Fibroblast of villous mesenchyme (primary cell): ENCODE measurements at places on chromosomes 16 and 17.
A peak's percentile ranks its signal among the peaks of the same experiment; 100 is the strongest.

DNA sequence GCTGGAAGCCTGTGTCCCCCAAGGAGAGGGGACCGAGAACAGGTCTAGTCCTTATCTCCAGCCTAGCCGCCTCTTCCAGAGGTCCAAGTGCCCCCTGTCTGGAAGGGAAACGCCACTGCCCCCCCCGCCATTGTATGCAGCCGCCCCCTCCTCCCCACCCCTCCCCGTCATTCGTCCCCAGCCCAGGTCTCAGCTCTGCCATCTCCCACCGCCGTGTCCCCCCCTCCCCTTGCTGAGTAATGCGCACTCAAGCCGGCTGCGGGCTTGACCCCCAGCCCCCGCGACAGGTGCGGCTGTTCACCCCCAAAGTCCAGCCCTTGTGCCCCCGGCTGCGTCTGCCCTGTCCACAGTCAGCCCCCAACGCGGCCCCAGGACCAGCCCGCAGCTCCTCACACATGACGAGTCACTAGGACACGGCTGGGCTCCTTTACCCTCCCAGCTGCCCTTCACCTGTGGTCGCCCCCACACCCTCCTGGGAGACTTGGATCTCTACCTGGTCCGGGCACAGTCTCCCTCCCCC is 622 bp downstream of the GPRC5B start:
- no peak for DNase-seq

DNA sequence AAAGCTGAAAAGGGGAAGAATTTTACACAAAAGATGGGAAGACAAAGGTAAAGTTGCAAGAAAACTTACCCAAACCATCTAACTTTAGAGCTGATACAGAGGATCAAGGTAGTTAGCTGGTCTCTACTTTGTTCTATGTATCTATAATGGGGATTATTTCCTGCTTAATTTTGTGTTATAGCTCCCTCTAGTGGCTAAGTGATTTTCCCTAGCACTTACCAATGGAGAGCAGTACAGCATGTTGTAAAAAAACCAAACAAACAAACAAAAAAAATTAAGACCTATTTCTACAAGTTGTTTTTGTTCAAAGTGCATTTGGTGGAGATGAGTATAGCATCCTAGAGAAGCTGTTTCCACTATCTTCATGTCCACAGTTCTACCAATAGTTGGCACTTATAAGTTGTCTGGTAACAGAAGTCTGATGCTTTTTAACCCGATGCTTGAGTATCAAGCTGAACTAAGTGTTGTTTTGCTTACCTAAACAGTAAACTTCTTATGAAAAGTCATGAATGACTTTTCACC is 7.5 kb downstream of the SRSF1 start:
- peak; percentile 87 for DNase-seq

- DNase-seq = no peak
Observed at GRCh38 chr17:39812466-39812865, 51.6 kb downstream of the IKZF3 start.

DNA sequence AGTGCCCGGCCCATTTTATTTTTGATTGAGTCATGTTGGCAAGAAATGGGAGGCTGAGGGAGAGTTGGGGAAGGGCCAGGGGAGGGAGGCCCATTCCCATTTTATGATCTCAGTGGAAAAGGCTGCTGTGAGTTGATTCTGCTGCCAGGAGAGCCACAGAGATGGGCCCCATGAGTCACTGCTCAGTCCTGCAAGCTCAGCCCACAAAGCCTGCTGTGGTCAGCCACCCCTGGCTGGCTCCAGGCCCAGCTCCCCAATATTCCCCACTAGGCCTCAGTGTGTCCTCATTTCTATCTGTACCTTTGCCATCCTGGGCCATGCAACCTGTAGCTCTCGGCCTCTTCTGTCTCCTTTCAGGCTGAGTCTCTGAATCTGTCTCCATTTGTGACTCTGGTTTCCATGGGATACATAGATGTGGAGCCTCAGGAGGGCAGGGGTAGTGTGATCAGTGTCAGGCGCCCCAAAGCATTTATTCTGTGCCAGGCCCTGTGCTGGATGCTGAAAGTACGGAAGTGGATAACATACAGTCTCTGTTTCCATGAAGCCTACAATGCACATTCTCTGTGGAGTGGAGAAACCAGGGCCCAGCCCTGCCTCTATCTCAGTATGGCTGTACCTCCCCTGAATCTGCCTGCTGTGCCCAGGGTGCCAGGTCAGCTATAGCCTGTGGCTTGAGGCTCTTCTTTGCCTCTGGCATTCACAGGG is 1.9 kb upstream of the PLEKHG4 start:
- peak; percentile 99 for DNase-seq

GRCh38 chr17:70132505-70132904 is 36.8 kb upstream of the KCNJ2 start:
- DNase-seq = no peak

DNA sequence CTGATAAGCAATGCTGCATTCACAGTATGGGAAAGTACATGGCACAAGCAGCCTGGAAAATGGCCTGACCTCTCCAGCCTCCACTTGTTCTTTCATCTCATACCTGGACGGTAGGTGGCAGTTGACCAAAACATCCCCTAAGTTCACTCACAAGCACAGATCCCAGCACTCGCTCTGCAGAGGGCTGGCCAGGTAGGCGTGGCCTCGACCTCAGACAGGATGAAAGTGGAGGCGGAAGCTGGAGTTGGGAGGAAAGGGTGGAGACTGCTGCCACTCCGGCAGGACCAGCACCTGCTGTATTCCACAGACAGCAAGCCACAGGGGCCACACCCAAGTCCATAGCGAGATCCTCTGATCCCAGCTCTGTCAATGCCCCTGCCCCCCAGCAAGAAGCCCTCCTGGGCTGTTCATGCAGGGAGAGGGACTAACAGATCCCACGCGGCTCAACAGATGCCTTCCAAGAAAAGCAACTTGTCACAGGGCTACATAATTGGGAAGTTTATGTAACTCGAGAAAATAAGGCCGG is 31.3 kb downstream of the ZCCHC14 start:
- DNase-seq = peak; percentile 55

DNA sequence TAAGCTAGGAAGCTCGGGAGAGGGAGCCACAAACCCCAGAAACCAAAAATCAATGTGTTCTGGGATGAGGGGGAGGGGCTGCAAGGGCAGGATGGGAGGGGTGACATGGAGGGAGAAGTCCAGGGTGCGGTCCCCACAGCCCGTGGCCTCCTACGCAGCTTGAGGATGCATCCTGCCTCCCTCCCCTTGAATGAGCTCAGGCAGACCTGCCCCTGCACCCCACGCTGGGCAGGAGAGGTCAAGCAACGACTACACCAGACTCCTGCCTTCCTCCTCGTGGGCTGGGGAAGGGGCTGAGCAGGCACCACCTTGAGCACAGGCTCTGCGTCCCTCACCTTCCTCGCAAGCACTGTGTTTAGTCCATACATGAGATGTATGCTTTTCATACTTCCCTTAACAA is 3.9 kb downstream of the ANKRD13B start:
- no peak for DNase-seq

- DNase-seq = no peak
Observed at GRCh38 chr16:27385398-27385797, 16.6 kb upstream of the IL21R start.

- peak; percentile 71 for DNase-seq
Observed at GRCh38 chr16:22369221-22369811, 5.1 kb downstream of the CDR2 start.

GRCh38 chr17:62704381-62704971 is 77.0 kb downstream of the MRC2 start:
- DNase-seq = no peak

- DNase-seq = no peak
Observed at GRCh38 chr17:18257268-18257981, 1.1 kb downstream of the FLII start.

DNA sequence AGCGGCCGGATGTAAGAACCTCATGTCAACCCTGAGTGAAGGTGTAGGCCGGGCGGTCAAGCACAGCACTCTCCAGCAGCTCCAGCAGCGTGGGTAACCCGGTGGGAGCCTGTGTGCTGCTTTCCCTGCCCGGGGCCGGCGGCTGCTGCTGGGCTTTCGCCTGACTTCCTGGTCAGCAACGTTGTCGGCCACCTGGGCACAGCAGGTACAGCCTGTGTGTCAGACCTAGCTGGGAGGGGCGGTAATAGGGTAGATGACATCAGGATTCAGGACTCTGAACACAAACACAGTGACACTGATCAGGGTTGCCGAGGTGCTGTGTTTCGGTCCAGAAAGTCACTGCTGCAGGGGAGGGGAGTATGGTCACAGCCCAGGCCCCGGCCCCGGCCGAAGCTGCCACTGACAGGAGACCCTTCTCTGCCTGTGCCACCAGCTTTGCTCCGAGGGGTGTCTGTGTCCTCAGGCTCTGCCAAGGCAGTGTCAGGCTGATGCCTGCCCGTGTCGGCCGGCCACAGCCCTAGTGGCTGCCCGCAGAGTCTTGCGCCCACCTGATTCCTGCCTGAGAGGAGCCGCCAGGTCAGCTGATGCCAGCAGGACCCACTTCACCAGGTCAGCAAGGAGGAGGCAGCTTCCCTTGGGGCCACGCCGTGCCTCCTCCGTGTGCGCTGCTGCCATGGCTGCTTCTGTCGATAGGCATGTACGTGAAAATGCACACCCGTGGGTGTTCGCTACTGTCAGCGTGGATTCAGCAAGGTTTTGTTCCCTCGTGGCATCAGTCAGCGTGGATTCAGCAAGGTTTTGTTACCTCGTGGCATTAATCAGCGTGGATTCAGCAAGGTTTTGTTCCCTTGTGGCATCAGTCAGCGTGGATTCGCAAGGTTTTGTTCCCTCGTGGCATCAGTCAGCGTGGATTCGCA is 9.2 kb downstream of the RAB40C start:
- DNase-seq = no peak

- DNase-seq = no peak
Observed at GRCh38 chr16:3963886-3964685, 83.6 kb upstream of the CREBBP start.

DNA sequence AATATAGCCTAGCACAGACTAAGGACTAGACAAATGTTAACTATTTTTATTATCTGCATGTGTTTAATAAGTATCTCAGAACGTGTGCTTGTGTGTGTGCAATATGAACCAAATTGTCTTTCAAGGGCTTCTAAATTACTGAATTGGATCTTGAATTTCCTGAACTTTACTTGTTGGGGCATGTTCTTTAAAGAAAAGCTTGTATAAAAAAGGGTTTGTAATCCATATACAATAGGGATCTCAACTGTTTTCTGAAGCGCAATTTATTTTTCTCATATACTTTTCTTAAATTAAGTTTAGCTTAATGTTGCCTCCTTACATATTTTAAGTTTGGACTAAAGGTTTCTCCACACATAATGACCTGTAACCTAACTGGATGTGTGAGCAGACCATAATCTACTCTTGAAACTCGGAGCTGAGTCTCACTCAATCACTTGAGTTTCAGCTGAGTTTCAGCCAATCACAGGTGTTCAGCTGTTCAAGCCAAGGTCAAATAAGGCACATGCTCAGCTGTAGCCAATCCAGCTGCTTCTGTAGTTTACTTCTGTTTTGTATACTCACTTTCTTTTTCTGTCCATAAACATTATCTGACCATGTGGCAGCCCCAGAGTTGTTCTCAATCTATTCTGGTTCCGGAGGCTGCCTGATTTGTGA is 72.3 kb downstream of the CDK5R1 start:
- DNase-seq = no peak

GRCh38 chr16:49492896-49493626 is 119.5 kb downstream of the C16orf78 start:
- DNase-seq = no peak

DNA sequence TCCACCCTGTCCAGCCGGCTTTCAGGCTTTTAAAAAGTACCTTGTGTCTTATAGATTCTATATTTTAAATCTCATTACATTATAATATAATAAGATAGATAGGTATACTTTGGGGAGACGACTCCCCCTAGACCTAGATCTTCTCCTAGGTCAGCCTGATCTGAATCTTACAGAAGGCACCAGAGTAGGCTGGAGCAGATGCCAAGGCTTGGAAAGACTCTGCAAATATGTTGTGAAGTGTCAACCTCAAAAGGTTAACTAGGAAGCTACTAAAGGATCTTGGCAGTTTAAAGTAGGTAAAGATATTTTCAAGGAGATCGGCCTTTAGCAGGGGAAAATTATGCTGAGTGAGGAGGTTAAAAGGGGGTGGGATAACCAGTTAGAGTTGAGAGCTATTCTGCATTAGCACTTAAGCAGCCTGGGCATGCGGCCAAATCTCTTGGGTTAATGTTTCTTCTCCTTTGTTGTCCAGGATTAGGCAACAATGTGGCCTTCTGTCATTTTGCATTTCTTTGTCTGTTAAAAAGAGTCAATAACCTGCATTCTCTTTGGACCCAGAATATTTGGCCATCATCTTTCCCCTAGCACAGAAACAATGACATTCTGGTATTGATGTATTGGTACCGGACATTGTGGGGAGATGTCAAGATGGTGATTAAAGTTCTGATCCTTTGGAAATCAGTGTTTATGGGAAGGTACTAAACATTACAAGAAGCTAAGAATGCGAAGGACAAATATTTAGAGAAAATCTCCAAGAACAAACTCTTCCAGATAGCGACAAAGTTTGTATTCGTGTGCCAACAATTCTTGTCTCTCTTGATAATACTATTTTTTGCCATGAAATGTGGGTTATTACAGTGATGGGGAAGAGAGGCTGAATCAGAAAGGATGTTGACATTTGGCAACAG is 51.2 kb upstream of the DHX40 start:
- peak; percentile 82 for DNase-seq

GRCh38 chr17:28030386-28030785 is 12.1 kb upstream of the NLK start:
- DNase-seq = no peak

DNA sequence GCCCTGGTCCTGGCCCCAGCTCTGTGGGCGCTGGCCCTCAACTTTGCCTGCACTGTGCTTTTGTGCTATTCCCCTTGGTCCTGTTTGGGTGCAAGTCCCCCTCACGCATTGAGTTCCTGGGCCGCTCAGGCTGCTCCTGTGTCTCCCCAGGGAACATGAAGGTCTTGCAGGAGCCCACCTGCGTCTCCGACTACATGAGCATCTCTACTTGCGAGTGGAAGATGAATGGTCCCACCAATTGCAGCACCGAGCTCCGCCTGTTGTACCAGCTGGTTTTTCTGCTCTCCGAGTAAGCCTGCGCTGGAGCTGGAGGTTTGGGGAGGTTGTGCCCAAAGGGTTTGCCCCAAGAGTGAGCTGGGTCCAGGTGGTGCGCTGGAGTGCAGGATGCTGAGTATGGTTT is 28.2 kb downstream of the IL4R start:
- no peak for DNase-seq

DNA sequence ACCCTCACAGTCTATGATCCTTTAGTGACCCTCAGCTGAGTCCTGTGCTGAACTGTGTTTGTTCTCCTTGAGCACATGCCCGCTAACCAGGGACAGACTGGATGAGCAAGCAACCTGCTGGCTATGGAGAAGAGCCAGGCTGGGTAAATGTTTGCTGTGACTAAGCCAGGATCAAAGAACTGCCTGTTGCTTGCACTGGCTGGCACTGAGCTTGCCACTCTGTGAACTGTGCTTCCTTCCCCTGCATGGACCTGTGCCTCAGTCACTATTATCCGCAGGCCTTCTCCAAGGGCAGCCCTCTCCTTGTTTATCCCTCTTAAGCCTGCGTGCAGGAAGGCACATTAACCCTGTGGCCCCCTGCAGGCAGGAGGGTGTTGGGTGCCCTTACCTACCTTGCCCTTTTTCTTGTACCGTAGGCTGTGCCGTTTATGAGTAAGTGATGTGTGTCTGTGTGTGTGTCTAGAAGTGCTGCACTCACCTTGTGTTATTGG is 7.4 kb downstream of the PNPO start:
- DNase-seq = no peak

- DNase-seq = peak; percentile 88
Observed at GRCh38 chr17:59825533-59826322, 67.0 kb downstream of the TUBD1 start.
